Epithelial cell of prostate (primary cell): ENCODE measurements at places on chromosomes 7 and 10.

DNA sequence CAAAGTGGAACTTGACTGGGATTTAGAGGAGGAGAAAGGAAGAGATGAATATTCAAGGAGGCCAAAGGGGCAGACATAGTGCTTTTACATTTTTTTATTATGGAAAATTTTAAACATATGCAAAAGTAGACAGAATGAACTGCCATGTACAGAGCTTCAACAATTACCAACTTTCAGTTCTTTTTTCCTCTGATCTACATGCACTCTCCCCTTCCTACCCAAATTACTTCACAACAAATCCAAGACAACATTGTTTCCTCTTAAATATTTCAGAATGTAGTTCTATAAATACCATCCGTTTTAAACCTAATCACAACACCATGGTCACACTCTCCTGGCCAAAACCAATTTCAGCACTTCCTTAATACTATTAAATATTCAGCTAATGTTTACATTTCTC lies 83.5 kb upstream of the FZD1 start:
- no peak for DNase-seq

GRCh38 chr10:11758527-11759236 lies 16.5 kb downstream of the ECHDC3 start:
- DNase-seq: peak; percentile 52

GRCh38 chr7:152025937-152026890 lies 740 bp downstream of the GALNT11 start:
- DNase-seq: no peak

DNA sequence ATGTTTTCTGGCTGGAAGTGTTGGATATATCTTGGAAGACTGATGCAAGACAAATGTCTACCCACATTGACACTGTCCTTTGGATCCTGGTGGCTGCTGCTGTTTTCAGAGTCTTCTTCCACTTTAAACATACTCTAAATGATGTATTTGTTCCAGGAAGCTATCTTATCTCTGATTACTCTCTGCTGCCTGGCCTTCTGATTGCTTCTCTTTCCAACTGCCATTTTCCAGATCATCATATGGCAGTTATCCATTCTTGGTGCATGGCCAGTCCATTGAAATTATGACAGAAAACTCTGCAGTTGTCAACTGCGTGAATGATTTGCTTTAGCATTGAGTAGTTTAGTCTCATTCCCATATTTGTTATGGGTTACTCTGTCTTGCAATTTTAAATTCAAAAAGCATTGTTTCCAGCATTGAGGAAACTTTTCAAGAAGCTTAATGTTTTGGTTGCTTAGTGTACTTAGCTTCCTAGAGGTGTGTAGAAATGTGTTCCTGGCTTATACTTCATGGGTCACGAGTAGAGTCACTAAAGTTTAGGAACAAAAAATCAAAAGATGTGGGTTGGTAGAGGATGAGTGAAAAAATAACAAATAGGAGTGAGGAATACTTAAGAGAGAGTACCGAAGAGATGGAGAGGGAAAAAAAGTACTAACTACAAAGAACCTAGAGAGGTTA lies 268.3 kb upstream of the MTPN start:
- no peak for DNase-seq

DNA sequence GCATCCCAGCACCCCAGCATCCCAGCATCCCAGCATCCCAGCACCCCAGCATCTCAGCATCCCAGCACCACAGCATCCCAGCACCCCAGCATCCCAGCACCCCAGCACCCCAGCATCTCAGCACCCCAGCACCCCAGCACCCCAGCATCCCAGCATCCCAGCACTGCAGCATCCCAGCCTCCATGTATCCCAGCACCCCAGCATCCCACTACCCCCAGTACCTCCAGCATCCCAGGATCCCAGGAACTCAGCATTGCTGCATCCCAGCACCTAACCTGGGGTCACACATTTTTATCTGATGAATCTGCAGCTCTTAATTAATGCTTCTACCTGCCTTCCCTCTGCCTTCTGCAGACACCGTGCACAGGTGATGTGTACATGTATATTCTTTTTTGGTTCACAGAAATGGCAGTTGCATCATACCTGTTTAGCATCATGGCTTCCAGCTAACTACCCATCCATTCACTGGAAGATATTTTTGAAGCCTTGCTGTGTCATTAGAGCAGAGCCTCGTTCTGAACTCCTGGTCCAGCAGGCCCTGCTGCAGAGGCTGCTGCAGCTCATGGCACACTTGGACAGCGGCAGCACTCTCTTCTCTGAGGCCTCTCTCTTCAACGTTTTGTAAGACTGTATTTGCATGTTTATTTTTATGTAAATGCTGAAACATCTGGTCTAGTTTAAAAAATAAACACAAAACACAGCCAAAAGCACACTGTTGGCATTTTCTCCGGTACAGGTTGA lies 4.6 kb upstream of the CFAP46 start:
- no peak for DNase-seq

- no peak for DNase-seq
These were observed 74.2 kb downstream of the VOPP1 start for GRCh38 chr7:55498142-55498541.

GRCh38 chr7:93036807-93037206 lies 81.0 kb downstream of the SAMD9 start:
- DNase-seq: no peak
